ENCODE measurements at places on chromosomes 4 and X. TPM values are rescaled to one million over a fixed set of nuclear protein-coding genes. Genes with fewer than 3 reads are reported as not detected.

Gene TCEAL5
- total RNA-seq, result 0.54 TPM

Gene FAM47E
- total RNA-seq, result 2.2 TPM

DNA sequence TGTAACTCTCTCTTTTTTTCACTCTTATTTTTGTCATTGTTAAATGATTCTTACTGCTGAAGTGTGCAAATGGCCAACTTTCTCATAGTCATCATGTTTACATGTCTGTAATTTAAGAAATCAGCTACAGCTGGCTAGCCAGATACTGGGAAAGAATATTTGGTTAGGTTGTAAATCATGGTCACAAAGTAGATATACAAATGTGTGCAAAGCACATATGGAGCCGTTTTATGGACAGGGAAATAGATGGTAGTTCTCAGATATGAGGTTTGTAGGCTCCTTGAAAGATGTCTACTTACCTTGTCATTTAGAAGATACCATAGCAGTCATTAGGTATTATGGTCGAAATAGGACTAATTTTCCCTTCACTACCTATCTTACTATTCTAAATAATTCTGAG, 430.4 kb downstream of the ADGRL3 start:
- no peak overlapping the region for H3K27ac ChIP-seq
- H3K4me3 ChIP-seq, result no peak overlapping the region
- no peak for ATAC-seq
- H3K4me1 ChIP-seq, result no peaks in the 10 kb centered on the region

- no peak for ATAC-seq
- H3K4me3 ChIP-seq, result no peak overlapping the region
- no peaks in the 10 kb centered on the region for H3K4me1 ChIP-seq
- no peak overlapping the region for H3K27ac ChIP-seq
Observed at GRCh38 chrX:30504309-30504708, 73.3 kb downstream of the TASL start.

DNA sequence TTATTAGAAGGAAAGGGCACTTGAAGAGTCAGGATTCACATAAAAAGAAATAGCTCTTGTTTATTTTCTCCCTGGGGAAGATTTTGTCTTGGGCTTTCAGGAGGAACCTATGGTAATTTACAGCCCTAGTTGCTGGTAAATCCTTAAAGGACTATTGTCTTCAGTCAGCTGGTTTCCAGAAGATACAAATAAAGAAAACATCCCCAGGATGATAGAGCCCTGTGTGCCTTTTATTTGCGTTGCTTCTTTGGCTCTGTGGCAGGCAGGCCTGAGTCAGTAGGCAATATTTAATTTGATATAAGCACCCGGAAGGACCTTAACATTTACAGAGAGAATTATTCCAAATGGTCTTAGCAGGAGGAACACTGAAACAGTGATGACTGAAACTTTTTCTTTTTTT, 131.0 kb upstream of the SLC34A2 start:
- H3K27ac ChIP-seq, result no peak overlapping the region
- H3K4me3 ChIP-seq, result no peak overlapping the region
- H3K27me3 ChIP-seq, result peaks cover 5% of the 10 kb centered on the region

GRCh38 chr4:181420950-181421349, 822.3 kb upstream of the TENM3 start:
- H3K27ac ChIP-seq, result no peak overlapping the region
- no peaks in the 10 kb centered on the region for H3K36me3 ChIP-seq
- H3K4me3 ChIP-seq, result no peak overlapping the region

- H3K36me3 ChIP-seq, result no peaks in the 10 kb centered on the region
- H3K4me3 ChIP-seq, result no peak overlapping the region
- no peak for ATAC-seq
- no peak overlapping the region for H3K27ac ChIP-seq
- no peaks in the 10 kb centered on the region for H3K27me3 ChIP-seq
Observed at GRCh38 chr4:109655396-109655795, 47.8 kb downstream of the CASP6 start.

DNA sequence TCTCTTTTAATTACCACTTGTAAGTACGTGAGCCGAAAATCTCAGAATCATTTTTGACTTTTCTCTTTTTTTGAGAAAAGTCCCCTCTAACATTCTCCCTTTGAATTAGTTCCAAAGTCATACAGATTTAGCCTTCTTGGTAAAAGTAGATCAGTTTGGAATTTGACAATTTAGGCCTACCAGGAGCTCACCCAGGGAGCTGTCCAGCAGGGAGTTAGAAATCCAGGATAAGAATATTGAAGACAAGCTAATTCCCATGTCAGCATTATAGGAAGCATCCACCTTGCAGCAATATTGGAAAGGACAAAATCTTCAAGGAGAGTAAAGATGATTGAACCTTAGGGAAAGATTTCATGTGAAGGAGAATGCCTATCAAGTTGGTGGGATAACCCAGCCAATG, 352.2 kb upstream of the CPEB2 start:
- no peaks in the 10 kb centered on the region for H3K27me3 ChIP-seq
- no peak overlapping the region for H3K27ac ChIP-seq
- H3K4me1 ChIP-seq, result no peaks in the 10 kb centered on the region
- no peaks in the 10 kb centered on the region for H3K36me3 ChIP-seq
- ATAC-seq, result no peak
- H3K4me3 ChIP-seq, result no peak overlapping the region

Gene ODAPH
- not detected for total RNA-seq
